Thoracic aorta (tissue), 2 donors: ENCODE measurements at places on chromosomes 2 and 18.

DNA sequence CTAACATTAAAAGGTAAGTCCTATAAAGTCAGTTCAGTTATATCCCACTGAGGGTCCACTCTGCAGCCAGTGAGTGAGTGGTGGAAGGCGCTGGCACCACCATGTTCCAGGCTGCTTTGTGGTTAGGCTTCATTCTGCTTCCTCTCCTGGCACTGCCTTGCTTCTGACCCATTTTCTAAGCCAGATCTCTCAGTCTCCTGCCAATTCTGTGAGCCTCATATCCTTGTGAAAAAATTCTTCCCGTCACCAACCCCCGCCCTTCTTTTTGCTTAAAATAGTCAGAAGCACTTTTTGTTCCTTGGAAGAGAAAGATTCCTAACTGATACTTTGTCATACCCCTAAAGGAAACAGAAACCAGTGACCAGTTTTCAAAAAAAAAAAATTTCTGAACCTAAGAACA, 139.8 kb upstream of the NCK2 start:
- H3K27ac ChIP-seq: peak overlapping the region; percentile 85
- peaks cover 40% of the 10 kb centered on the region for H3K4me1 ChIP-seq
- H3K27me3 ChIP-seq: no peaks in the 10 kb centered on the region
- H3K36me3 ChIP-seq: no peaks in the 10 kb centered on the region

DNA sequence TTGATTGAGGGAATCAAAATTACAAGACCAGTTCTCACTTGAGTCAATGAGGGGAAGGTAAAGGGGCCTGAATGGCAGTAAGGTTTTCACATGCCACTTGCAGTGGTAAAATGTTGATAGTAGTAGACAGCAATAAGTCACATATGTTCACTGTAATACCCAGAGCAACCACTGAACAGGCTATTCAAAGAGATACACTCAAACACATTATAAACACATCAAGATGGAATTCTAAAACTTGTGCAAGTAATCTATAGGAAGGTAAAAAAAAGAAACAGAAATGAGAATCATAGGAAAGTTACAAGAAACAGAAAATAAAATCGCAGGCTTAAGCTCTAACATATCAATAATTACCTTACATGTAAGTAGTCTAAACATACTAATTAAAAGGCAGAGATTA, 86.6 kb upstream of the AFF3 start:
- no peak overlapping the region for H3K27ac ChIP-seq
- no peaks in the 10 kb centered on the region for H3K4me1 ChIP-seq
- H3K36me3 ChIP-seq: no peaks in the 10 kb centered on the region
- H3K27me3 ChIP-seq: no peaks in the 10 kb centered on the region
- DNase-seq: no peak

DNA sequence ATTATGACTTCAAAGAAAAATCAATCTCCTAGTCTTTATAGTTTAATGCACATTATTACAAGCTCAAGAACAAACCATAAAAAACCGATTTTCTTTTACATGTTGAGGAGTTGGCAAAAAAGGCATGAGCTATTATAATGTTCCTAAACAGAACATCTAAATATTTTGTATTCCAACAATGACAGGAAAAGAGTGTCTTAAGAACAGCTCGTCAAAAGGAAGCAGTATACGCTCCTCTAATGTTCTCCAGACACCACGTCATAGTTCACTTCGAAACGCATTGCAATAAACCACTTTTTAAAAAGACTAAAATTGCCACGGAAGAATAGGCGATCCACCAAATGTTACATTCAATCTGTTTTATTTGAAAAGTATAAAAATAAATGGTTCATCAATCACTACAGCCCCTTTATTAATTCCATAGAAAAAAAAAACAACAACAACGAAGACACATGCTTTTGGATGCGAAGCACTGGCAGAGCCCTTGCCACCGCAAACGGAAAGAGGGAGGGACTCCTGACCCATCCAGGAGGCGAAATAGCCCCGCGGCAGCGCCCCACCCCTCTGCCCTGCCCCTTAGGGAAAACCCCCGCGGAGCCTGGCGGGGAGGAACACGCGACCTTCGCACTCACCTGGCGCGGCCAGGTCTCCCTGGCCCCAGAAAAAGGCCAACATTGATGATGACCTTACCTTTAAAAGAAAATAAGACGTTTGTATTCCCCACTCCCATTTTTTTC, 45.8 kb downstream of the MBP start:
- H3K4me1 ChIP-seq: peaks cover 64% of the 10 kb centered on the region
- H3K27me3 ChIP-seq: no peaks in the 10 kb centered on the region
- H3K36me3 ChIP-seq: no peaks in the 10 kb centered on the region
- DNase-seq: no peak
- peak overlapping the region; percentile 12 for H3K27ac ChIP-seq

GRCh38 chr2:185531721-185532120, 206.9 kb upstream of the FSIP2 start:
- H3K27me3 ChIP-seq: no peaks in the 10 kb centered on the region
- no peaks in the 10 kb centered on the region for H3K36me3 ChIP-seq
- no peak for DNase-seq
- H3K27ac ChIP-seq: no peak overlapping the region
